ENCODE measurements at places on chromosomes 4 and X. TPM values are rescaled to one million over a fixed set of nuclear protein-coding genes. Genes with fewer than 3 reads are reported as not detected.

The TNMD gene
- not detected for total RNA-seq

The TMEM33 gene
- total RNA-seq, result 60.5 TPM

DNA sequence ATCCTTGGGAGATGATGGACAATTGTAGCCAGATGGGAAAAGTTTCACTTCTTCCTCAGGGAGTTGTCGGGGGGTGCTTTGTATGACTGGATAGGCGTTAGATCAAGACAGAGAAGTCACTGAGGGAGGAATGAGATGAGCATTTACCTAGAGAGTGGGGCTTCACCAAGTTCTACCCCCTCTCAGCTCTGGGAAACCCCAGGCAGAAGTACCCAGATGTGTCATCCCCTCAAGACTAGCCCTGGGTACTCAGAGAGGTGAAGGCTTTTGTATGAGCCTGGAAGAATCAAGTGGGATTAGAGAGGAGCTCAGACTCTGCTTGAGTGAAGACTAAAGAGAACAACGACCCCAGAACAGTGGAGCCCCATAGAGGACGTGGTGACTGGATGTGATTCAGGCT lies 1.9 kb downstream of the MAGEB1 start:
- DNase-seq, result no peak

GRCh38 chrX:124232523-124233201 lies 99.8 kb upstream of the TEX13D start:
- no peak for DNase-seq

- DNase-seq, result no peak
Observed at GRCh38 chr4:154276496-154276895, 215.1 kb downstream of the DCHS2 start.

- no peak for DNase-seq
Observed at GRCh38 chr4:46999566-46999965, 6.2 kb upstream of the GABRA4 start.

All from occipital lobe (tissue), 3 donors.